Type B pancreatic cell (in vitro differentiated cells): ENCODE measurements at places on chromosomes 3 and 15. TPM values are rescaled to one million over a fixed set of nuclear protein-coding genes. Genes with fewer than 3 reads are reported as not detected.

DNA sequence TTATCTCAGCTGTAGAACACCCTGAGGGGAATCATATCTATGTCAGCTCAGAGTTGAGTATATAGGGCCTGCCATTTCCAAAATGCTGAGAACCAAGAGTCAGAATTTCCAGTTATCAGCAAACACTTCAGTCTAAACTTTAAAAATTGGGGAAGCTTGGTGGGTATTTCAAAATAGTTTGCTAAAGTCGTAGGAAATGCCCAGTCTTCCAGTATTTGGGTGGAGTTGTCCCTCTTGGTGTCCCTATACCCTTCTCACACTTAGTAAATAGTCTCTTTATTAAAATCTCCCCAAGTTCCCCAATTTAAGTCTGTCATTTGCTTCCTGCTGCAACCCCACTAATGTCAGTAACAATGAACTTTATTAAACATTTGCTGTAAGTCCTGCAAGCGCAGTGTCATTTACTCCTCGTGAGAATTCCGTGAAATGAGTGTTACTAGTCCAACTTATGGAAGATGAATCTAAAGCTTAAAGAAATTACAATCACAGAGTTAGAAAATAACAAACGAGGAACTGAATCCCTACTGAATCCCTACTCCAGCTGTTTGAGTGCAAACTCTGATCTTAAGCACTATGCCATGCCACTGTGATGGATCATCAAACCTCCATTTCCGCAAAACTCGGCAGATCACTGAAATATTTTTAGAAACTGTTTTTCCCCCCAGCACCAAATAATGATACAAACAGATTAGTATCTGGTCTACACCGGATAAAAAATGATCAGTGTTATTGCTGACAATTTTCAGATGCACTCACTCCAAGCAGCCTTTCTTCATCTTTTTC, 341.7 kb upstream of the PROK2 start:
- DNase-seq, result no peak

DNA sequence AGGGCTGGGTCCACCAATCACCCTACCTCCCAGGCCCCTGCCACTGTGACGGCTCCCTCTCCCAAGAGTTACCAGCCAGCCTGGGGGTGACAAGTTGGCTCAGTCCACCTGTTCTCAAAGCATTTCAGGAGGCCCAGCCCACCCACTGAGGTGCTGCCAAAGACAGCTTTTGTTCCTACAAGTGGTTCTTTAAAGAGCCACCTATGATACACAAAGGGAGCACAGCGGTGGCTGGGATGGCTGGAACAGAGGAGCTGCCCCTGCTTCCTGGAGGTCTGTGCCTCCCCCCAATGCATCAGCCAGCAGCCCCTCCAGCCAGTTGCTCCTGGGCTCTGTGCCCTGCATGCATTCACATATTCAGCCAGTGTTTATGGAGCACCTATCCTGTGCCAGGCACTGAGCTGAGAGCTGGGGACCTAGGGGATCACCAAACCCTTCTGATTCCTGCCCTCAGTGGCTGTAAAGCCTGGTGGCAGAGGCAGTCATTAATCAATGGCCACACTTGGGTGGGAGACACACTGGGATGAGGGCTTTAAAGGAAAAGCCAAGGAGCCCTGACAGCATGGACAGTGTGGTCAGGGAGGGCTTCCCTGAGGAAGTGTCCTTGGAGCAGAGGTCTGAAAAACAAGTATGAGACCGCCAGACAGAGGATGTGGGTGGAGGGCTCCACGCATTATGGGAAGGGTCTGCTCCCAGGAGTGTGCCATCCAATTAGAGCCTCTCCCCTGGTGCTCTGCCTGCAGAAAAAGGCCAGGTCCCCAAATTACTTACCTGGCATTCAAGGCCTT, 107.1 kb upstream of the LINGO1 start:
- DNase-seq, result no peak

- no peak for DNase-seq
Measured at GRCh38 chr3:63654211-63654610, 1.7 kb downstream of the SNTN start.

GRCh38 chr3:66206806-66207205, 14.0 kb upstream of the SLC25A26 start:
- DNase-seq, result no peak

DNA sequence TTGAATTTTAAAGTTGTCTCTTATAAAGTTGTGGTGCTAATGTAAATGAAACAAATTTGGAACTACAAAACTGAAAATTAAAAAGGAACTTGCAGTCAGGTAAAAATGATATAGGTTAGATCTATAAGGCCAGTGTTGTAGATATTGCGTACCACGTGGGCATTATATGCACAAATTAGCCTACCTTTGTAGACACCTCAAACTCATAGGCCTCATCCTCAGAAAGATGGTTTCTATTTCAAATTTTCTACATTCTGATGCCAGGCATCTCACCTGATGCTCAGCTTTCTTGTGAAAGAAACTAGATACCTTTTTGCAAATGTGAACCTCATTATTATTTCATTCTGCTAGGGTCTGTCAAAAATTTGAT, 25.6 kb downstream of the TMEM207 start:
- no peak for DNase-seq

DNA sequence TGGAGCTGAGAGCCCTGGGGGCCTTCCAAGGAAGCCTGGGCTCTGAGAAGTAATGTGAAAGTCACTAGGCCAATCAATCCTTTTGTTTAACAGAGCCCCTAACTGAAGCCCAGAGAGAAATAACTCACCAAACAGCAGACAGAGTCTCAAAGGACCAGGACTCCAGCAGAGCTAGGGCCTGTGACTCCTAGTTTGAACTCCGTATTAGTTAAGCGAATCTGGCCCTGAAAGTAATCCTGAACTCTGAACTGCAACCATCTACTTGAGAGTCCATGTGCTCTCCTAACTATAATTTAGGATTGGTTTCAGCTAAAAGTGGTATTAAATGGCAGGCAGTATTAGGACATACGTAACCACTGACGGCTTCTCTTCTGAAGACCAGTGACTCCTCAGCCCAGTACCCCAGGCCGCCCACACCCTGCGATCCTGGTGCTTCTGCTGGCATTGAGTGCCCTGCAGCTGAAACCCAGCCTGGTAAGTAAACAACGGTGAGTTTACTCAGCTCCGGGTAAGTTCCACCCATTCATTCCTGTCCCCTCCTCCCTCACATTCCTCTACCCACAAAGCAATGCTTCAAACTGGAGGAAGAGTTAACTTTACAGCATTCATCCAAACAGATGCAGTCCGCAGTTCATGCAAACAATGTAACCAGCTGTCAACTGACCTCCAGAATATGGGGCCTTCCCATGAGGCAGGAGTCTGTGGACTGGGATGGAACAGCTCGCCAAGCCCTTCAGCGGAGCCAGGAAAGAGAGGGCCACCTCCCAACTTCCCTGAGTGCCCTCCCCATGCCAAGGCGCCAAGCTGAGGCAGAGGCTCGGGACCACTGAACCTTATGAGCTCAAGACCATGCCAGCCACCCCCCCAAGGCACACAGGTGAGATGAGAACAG, 7.3 kb downstream of the MYO5C start:
- DNase-seq, result no peak

DNA sequence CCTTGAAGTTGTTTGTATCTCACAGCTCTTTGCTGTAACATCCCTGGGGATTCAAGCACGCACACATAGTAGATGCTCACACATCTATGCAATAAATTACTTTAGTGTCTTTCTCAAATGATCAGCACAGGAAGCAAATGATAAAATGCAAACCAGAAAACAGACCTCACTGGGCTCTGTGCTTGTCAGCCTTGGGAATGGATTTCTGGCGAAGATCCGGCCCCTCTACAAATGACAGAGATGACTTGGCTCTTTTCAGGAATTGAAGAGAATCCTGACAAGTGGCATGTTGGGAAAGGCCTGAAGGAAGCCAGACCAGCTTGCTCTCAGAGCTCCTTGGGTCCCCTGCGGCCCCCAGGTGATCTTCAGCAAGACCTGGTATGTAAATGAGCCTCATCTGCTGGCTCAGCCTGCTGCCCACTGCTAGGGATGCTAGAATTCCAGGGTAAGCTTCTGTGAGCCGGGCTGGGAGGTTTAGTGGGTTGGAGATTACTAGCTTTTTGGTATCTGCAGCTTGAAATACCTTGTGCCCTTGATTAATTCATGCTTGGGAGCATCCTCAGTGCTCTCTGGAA, 54.1 kb downstream of the LPP start:
- DNase-seq, result no peak

- no peak for DNase-seq
Measured at GRCh38 chr15:31080591-31081014, 20.9 kb downstream of the TRPM1 start.

The ARF4 gene
- total RNA-seq, result 132 and 188 TPM in 2 replicates

The MEX3B gene
- 14.2 and 46.1 TPM in 2 replicates for total RNA-seq

The STXBP5L gene
- total RNA-seq, result 3.6 and 5.2 TPM in 2 replicates

The PATL2 gene
- 1.0 and 1.2 TPM in 2 replicates for total RNA-seq
